Heart left ventricle (tissue), 16 donors: ENCODE measurements at places on chromosomes 13 and 19. TPM values are rescaled to one million over a fixed set of nuclear protein-coding genes. Genes with fewer than 3 reads are reported as not detected.

MATK gene
- 1.1 TPM for total RNA-seq

GRCh38 chr13:46077265-46077664 lies 24.7 kb upstream of the ZC3H13 start:
- DNase-seq: no peak

GRCh38 chr13:32752997-32753606 lies 166.8 kb downstream of the PDS5B start:
- DNase-seq: no peak

- no peak for DNase-seq
Measured at GRCh38 chr13:51494156-51494555, 41.3 kb upstream of the INTS6 start.

DNA sequence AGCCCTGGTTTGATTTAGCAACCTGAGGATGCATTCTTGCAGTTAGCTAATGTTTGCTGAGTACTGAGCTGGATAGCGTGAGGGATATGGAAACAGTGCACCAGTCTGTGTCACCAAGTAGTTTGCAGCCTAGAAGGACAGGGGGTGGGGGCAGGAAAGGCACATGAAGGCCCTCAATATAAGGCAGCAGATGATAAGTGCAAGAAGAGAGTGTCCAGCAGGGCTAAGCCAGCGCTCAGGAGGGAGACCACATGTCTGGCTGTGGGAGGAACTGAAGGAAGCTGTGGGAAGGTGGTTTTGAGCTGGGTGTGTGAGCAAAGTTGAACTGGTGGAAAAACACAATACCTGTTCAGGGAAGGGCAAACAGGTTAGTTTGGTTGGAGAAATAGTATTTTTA lies 1.7 kb downstream of the CXCL17 start:
- DNase-seq: no peak
